ENCODE measurements at places on chromosomes 3 and 15.

DNA sequence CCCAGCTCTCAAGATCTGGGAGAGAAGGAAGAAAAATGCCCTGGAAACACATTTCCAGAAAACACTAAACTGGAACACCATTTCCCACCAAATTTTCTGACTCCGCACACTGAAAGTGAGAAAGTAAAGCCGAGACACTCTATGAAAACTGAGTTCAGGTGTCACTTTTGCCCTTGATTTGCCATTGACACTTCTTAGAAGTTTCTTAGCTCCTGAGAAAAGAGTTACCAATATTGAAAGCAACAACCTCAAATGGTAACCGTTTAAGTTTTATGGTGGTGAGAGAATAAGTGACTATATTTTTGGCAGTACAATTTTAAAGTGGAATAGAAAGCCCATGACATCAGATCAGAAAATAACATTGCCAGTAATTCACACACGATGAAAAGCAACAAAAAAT is 39.0 kb downstream of the CD86 start:
- no peak for DNase-seq

DNA sequence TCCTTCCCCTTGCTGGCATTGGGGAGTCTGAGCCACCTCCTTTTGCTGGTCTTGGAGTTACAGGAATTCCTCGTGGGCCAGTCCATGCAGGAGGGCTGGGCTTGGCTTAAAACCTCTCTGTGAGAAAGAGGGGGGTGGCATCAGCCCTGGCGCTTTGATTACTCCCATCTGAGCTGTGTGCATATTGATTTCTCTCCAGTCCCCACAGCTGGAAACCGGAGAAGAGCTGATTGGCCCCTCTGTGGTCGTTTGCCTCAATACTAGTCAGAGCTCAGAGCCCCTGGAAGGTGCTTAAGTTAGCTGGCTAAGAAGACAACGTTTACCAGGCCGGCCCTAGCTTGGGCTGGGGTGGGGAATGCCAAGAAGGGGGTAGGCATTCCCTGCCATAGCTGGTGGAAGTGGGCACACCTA is 4.0 kb upstream of the RASGRF1 start:
- peak; percentile 7 for DNase-seq

GRCh38 chr3:41000471-41000870 is 198.8 kb upstream of the CTNNB1 start:
- DNase-seq: no peak

GRCh38 chr3:23035927-23036640 is 167.0 kb upstream of the UBE2E2 start:
- DNase-seq: no peak

- DNase-seq: peak; percentile 40
Measured at GRCh38 chr3:51280176-51280575, 104.9 kb upstream of the MANF start.

DNA sequence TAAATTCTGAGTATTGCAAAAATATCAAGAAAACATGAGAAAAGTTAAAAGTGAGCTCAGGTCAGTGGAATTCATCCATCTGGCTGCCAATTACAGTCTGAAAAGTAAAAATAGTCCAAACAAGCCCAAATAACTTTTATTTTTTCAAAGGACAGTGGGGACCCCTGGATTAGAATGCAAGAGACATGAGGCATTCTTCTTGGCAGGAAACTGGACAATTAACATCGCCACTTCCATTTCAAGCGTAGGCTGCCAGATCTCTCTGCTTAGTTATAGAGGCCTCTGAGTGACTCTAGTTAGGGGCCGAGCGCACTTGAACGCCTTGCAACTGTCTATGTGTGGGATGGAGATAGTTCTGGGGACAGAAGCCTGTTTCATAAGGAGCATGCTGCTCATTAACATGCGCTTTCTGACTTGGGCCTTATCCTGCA is 189.1 kb downstream of the GHSR start:
- no peak for DNase-seq

GRCh38 chr15:91887921-91888373 is 34.4 kb downstream of the SLCO3A1 start:
- peak; percentile 64 for DNase-seq

DNA sequence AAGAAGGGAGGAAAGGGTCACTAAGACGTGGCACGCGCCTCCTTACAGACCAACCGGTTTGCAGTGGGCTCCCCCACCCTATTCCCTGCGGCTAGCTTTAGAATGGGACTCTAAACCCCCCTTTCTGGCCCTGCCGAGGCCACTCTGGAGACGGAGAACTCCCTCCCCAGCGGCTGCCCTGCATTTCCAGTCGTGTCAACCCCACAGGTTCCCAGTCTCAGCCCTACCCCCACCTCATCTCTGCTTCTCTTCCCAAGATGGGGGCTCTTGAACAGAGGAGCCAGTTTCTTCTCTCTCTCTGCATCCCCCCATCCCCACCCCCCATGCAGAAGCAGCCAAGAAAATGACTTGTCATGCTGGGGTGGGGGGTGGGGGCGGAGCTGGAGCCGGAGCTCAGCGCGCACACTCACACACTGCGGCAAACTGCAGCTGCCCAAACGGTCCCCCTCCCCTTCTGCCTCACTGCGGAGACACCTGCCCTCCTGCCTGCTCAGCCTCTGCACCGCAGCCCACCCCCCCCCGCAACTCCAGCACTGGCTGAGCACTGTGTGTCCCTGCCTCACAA is 871 bp downstream of the MAP1A start:
- DNase-seq: peak; percentile 92

- no peak for DNase-seq
Measured at GRCh38 chr3:189455641-189456417, 175.4 kb upstream of the TP63 start.

- DNase-seq: no peak
Measured at GRCh38 chr15:83762367-83762766, 108.4 kb downstream of the ADAMTSL3 start.

GRCh38 chr3:165070682-165071081 is 7.6 kb downstream of the SI start:
- no peak for DNase-seq

- no peak for DNase-seq
Measured at GRCh38 chr3:192827208-192827607, 90.4 kb downstream of the MB21D2 start.

DNA sequence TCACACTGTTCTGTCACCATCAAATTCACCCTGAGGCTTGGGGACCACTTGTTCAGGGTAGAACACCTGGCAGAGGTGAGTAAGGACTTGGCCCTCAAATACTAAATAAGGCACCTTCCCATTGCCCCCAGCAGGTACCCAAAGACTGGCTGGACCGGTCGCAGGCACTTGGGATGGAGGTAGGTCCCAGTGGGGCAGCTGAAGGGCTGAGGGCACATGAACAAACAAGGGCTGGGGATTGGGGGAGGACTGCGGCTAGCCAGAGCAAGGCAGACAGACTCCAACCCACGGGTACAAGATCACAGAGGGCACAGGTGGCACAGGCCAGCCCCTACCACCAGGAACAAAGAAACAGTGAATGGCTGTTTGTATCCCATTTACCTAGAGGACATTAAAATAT is 1.9 kb downstream of the MRPS25 start:
- DNase-seq: no peak

- no peak for DNase-seq
Measured at GRCh38 chr3:127337911-127338531, 50.2 kb upstream of the PRR20G start.
